Pulmonary artery endothelial cell (primary cell): ENCODE measurements at places on chromosomes 13 and 19.

GRCh38 chr19:58559275-58560006, 1.0 kb upstream of the UBE2M start:
- DNase-seq: peak; percentile 62

- DNase-seq: no peak
Measured at GRCh38 chr13:44790289-44790688, 199.0 kb downstream of the NUFIP1 start.

GRCh38 chr19:44598880-44599279, 14.5 kb upstream of the IGSF23 start:
- no peak for DNase-seq

DNA sequence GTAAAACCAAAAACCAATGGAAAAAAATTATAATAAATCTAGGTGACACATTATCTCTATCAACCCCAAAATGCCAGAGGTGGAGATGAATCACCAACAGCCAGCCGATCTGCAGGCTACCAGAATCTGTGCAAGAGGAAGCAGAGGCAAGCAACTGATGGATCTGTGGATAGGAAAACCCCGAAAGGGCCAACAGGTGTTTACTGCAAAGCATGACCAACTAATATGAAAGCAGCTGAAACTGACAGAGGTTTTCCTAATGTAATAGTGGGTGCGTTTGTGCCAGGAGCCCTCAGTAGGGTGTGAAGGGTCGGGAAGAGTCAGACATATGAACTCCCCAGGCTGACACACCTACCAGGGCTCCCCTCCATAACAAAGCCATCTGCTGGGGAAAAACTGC, 554.6 kb downstream of the RFC3 start:
- no peak for DNase-seq

DNA sequence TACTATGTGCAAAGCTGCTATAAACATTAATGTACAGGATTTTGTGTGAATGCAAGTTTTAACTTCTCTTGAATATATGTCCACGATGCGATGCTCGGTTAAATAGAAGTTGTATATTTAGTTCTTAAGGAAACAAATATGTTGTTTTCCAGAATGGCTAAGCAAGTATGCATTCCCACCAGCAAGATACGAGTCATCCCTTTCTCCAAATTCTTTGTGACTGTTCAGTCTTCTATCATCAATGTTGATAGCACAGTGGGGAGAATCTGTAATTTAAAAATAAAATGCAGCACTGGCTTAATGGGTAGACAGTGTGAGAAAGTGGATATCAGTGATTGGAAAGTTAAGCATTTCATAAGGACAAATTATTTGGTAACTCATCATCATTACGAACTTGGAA, 1340.8 kb downstream of the PCDH9 start:
- DNase-seq: no peak

DNA sequence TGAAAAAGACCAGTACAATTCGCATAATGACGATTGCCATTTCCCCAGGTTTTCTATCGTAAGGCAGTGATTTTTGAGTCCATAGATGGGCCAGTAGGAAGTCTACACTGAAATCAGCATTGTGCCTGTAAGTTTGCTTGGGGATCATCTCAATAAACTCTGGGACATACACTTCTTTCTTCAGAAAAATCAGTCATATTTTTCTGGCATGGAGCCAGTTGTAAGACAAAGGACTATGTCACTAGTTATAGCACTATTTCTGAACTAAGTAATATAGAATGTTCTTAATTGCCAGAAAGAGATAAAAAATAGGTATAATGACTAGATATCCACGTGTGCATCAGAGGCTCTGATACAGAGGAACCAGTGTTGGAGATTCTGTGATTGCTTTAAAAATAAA, 243.5 kb downstream of the LMO7 start:
- no peak for DNase-seq

DNA sequence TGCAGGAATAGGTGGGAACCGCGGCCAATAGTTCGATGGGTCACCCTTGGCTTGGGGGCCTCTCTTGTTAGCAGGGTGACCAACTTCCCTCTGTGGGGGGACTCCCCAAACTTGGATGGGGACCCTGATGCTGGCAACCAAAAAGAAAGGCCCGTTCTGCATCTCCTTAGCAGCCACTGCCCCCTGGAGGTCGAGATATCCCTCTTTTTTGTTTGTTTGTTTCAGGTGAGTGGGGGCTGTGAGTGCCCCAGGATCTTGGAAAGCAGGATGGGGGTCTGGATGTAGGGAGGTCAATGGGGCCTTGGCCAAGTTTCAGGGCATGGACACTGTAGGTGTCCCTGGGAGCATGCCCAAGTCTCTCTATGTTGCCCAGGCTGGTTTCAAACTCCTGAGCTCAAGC, 7.7 kb upstream of the CRTC1 start:
- no peak for DNase-seq

- DNase-seq: no peak
Measured at GRCh38 chr13:23953860-23954512, 56.7 kb upstream of the C1QTNF9B start.

- no peak for DNase-seq
Measured at GRCh38 chr13:81406639-81407292, 1065.8 kb upstream of the SPRY2 start.

DNA sequence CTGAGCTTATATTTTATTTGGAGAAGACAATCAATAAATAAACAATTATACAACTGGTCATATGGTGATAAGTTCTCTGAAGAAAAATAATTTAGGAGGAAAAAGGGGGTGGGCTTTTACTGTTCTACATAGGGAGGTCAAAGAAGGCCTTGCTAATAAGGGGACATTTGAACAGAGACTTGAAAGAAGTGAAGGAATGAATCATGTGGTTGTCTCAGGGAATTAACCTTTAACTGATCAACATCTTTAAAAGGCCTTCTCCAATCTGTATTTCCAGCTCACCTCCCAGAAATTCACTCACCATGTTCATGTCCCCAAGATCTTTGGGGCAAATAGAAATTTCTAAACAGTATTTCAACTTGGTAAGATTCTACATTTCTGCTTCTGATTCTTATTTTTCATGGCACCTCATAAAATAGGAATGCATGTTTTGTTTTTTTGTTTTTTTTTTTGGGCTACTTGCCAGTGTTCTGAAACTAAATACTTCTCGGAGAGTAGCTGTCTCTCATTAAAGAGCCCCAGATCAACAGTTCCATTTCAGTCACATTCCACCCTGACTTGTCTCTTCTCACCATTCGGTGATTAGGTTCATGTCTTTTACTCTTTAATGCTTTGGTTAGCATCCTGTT, 19.2 kb upstream of the LPAR6 start:
- DNase-seq: no peak

- no peak for DNase-seq
Measured at GRCh38 chr13:113997845-113998751, 24.2 kb upstream of the C13orf46 start.

DNA sequence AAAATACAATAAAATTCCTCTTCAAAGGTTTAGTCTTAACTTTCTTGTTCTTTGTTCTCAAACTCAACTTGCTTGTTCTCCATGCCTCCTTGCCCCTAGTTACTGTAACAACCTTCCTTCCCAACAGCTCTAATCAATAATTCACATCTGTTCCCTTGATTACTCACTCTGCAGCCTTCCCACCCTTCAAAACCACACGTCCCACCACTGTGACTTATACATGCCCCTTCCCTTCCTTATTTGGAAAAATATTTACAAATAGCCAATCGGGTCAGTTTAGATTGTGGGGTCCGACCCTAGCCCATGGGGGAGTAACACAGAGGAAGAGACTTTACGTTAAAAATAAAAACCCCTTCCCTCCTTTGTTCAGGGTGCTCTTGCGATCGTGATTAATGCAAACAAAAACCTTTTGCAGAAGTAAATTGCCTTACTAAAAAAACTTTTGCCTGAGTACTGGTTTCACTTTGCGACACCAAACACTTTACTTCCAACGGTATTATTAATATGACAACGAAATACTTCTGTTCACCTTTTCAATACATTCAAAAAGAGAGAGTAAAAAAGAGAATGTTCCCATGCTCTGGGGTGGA, 512 bp upstream of the ZNF93 start:
- DNase-seq: no peak

GRCh38 chr13:31957772-31958171, 73.8 kb upstream of the FRY start:
- DNase-seq: no peak

DNA sequence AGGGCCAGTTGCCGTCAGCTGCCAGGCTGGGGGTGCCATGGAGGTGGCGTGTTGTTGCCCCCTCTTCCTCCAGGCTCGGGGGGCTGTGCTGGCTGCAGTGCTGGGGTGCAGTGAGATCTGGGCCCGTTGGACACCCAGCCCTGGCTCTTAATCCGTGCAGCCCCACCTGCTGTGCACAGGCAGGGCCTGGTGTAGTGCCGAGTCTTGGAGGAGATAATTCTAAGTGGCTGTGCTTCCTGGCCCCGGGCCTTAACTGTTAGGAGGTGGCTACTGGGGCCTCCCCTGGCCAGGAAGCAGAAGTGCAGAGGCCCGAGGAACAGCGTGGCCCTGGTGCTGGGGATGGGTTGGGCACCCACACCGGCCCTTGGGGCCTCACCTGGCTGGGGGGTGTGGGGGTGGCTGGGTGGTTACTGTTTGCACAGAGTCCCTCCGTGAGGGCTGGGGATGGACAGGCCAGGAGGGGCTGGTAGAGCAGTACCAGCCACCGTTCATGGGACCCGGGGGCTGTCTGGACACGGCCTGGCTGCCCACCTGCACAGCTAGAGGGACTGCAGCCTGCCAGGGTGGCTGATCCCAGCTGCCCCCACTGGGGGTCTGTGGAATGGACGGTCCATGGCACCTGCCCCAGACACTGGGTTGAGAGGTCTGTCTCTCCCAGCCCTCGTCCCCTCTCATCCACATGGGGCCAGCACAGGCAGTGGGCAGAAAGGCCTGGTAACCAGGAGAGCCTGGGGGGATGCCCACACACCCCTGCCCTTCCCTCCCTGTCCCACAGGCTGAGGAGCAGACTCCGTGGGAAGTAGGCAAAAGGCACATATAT, 3.3 kb downstream of the GPX4 start:
- DNase-seq: no peak

DNA sequence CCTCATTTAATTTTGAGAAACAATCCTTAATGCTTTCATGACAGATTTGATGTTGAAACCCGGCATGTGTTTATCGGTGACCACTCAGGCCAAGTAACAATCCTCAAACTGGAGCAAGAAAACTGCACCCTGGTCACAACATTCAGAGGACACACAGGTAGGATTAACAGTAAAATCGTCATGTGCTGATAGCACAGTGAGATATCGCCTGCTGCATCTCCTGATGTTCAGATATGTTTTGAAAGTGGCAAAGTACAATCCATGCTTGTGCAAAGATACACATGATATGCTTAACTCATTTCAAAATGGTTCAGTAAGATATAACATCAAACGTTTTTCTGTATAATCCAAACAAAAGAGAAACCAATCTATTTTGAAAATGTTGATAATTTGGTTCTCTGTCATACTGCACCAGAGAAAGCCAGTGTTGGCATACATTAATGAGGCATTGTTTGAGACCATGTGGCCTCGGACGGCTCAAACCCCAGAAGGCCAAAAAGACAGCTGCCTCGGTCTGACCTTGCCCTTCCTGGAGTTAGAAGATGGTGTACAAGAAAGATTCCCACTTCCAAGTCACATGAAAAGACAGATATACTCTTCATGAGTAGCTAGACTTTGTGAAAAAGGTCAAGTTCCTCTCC, 76.2 kb downstream of the DHRS12 start:
- no peak for DNase-seq

- DNase-seq: no peak
Measured at GRCh38 chr13:85806553-85807175, 7.4 kb upstream of the SLITRK6 start.

- DNase-seq: no peak
Measured at GRCh38 chr19:5865772-5866171, 4.6 kb downstream of the FUT5 start.

- no peak for DNase-seq
Measured at GRCh38 chr19:6739390-6739882, at the start of gene TRIP10. Gene TRIP10, plus strand, starts transcription at chr19:6739680. Its CDS starts 82 bp downstream, at chr19:6739762.

GRCh38 chr13:25881136-25881926, 170.5 kb downstream of the SHISA2 start:
- DNase-seq: no peak

DNA sequence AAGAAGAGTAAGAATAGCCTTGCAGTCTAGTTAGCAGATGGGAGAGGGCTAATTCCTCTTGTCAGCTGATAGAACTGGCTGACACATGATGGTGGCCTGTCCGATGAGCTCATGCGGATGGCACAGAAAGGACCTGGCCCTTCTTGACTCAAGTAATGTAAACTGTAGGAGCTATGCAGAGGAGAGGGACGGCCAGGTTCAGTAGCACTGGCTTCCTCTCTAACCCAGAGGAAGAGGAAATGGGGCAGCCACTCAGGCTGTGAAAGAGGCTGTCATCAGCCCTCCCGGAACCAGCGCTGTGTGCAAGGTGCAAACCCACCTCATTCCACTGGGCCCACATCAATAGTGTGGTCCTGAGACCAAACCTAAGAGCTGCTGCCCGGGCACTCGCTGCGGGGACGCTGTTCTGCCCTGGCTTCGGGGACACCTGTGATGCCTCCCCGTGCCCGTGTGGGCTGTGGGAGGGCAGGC, 30.8 kb upstream of the USE1 start:
- DNase-seq: no peak

DNA sequence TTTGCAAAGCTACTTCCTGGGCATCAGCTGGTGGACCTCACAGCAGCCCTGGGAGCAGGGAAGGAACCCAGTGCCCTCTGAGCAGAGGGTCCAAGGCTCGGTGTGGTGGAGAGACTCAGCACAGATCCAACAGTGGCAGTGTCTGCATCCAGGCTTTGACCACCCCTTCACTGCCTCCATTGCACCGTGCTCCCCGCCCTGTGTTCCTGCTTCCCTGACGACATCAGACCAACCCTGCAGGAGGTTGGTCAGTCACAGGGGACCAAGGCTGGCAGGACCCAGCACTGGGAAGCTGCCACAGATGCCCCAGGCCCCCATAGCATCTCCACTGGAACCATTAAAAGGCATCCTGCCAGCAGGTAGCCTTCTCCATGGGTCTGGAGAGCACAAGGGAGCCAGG, 7.8 kb upstream of the VSTM2B start:
- no peak for DNase-seq

- no peak for DNase-seq
Measured at GRCh38 chr13:31610270-31610998, 128.9 kb upstream of the RXFP2 start.
